ENCODE measurements at places on chromosomes 4 and X. TPM values are rescaled to one million over a fixed set of nuclear protein-coding genes. Genes with fewer than 3 reads are reported as not detected.
A peak's percentile ranks its signal among the peaks of the same experiment; 100 is the strongest.

GRCh38 chr4:3111461-3111860 lies 37.0 kb downstream of the HTT start:
- no peak overlapping the region for H3K4me3 ChIP-seq
- H3K27me3 ChIP-seq: no peaks in the 10 kb centered on the region
- peaks cover 4% of the 10 kb centered on the region for H3K36me3 ChIP-seq
- H3K27ac ChIP-seq: no peak overlapping the region
- DNase-seq: no peak

- H3K27me3 ChIP-seq: no peaks in the 10 kb centered on the region
- no peak overlapping the region for H3K27ac ChIP-seq
- H3K4me3 ChIP-seq: no peak overlapping the region
- no peaks in the 10 kb centered on the region for H3K4me1 ChIP-seq
These were observed 182.5 kb upstream of the ARX start for GRCh38 chrX:25198253-25198652.

DNA sequence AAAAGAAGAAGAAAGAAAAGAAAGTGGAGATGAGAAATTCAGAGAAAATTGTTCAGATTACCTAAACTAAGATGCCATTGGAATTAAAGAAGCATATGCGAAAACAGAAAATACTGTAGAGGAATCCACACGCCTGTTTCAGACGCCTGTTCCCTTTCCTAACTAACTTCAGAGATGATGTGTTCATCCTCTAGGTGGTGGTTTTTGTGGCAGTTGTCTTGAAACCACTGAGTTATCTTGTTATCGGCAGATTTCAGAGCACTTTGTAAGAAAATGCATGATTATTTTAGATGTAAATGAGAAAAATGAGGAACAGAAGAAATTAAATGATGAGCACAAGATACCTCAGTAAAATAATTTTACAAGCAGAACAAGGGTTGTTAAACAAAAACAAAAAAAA lies 48.3 kb downstream of the FUNDC1 start:
- no peak overlapping the region for H3K27ac ChIP-seq
- peaks cover 36% of the 10 kb centered on the region for H3K27me3 ChIP-seq
- no peak overlapping the region for H3K4me3 ChIP-seq
- no peaks in the 10 kb centered on the region for H3K36me3 ChIP-seq
- peak; percentile 2 for DNase-seq

DNA sequence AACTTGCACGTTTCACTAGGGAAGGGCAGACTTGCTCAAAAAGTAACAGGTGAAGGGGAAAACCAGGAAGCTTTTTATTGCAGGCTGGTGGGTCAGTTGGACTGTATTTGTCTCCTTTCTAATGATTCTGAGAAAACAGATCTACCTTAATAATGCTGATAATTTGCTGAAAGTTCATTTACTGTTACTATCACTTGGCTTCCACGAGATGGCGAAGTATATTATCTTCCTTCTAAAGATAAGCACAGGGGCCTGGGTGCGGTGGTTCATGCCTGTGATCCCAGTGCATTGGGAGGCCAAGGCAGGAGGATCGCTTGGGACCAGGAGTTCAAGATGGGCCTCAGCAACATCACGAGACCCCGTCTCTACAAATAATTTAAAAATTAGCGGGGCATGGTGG lies 16.4 kb downstream of the CCKAR start:
- H3K4me1 ChIP-seq: no peaks in the 10 kb centered on the region
- H3K36me3 ChIP-seq: no peaks in the 10 kb centered on the region
- peaks cover 7% of the 10 kb centered on the region for H3K27me3 ChIP-seq
- DNase-seq: no peak

- H3K27ac ChIP-seq: peak overlapping the region; percentile 43
- peaks cover 52% of the 10 kb centered on the region for H3K4me1 ChIP-seq
- no peak for DNase-seq
- H3K36me3 ChIP-seq: peaks cover 2% of the 10 kb centered on the region
- no peaks in the 10 kb centered on the region for H3K27me3 ChIP-seq
These were observed 51.9 kb upstream of the TADA2B start for GRCh38 chr4:6991249-6991648.

DNA sequence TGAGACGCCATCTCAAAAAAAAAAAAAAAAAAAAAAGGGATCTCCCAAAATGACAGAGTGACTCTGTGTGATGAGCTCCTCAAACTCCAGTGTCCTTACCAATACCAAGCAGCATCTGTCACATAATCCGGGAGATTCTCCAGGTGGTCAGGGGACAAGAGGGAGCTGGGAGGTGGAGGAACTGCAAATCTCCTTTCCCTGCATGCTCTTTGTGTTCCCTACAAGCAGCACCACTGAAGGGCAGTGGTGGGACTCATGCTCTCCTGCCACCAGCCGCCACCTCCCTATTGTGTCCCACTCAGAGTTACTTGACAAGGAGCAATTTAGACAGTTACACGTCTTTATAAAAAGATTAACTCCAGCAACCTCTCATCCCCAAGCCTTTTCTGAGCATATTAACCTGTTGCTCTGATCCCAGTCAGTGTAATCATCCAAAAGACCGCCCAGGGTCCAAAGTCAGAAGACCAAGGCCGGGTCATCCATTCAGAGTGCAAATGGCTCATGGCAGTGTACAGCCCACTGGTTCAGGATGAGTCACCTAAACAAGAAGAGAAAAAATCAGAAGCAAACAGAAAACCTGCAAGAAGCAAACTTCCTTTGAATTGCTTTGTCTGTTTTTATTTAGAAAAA lies 23.6 kb downstream of the MGST2 start:
- H3K36me3 ChIP-seq: peaks cover 3% of the 10 kb centered on the region
- peaks cover 7% of the 10 kb centered on the region for H3K4me1 ChIP-seq
- no peaks in the 10 kb centered on the region for H3K27me3 ChIP-seq
- no peak overlapping the region for H3K4me3 ChIP-seq

DNA sequence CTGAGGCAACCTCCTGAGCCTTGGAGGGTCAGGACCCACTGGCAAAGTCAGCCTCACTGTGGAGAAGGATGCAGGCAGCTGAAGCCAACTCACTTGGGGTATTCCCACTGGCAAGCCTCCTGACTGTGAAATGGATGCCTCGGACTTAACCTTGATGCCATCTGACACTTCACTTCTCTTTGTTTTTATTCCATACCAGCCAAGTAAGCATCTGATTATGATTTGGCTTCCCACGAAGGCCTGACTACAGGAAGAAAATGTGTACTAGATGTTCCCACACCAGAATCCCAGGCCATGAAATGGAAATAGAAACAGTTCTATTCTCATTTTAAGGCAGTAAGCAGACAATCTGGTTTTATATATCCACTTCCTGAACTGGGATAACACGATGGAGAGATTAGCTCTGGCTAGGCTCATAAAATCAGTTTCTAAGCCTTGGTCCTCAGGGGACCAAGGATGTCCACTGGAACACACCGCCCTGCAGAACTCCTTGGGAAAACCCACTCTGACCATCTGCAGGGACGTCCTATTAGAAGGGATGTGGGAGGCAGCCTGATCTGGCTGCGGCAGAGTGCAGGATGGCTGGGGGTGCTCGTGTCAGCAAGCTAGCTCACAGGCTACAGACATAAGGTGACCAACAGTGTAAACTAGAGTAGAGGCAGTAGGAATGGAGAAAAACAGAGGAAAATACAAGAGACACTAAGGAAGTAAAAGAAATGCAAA lies 89.3 kb downstream of the TSPAN5 start:
- no peaks in the 10 kb centered on the region for H3K36me3 ChIP-seq
- H3K27me3 ChIP-seq: no peaks in the 10 kb centered on the region
- no peak for DNase-seq
- H3K4me3 ChIP-seq: no peak overlapping the region

GRCh38 chr4:80259012-80259411 lies 7.5 kb upstream of the FGF5 start:
- DNase-seq: no peak
- no peak overlapping the region for H3K27ac ChIP-seq
- peaks cover 53% of the 10 kb centered on the region for H3K27me3 ChIP-seq
- H3K4me3 ChIP-seq: no peak overlapping the region

GRCh38 chr4:84146300-84146959 lies 352.7 kb downstream of the NKX6-1 start:
- H3K4me3 ChIP-seq: no peak overlapping the region
- no peaks in the 10 kb centered on the region for H3K27me3 ChIP-seq
- no peak for DNase-seq
- no peak overlapping the region for H3K27ac ChIP-seq
- no peaks in the 10 kb centered on the region for H3K36me3 ChIP-seq

GRCh38 chr4:7227008-7227407 lies 34.7 kb downstream of the SORCS2 start:
- no peak for DNase-seq
- H3K27me3 ChIP-seq: no peaks in the 10 kb centered on the region
- H3K36me3 ChIP-seq: no peaks in the 10 kb centered on the region

DNA sequence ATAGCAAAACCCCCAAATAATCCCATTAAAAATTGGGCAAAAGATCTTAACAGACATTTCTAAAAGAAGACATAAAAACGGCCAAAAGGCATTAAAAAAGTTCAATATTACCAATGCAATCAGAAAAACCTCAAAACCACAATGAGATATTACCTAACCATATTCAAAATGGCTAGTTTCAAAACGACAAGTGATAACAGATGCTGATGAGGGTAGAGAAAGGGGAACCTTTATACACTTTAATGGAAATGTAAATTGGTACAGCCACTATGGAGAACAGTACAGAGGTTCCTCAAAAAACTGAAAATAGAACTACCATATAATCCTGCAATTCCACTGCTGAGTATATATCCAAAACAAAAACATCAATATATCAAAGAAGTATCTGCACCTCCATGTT lies 6.2 kb downstream of the AADAT start:
- H3K27ac ChIP-seq: no peak overlapping the region
- no peak overlapping the region for H3K4me3 ChIP-seq
- no peak for DNase-seq
- H3K36me3 ChIP-seq: peaks cover 2% of the 10 kb centered on the region

DNA sequence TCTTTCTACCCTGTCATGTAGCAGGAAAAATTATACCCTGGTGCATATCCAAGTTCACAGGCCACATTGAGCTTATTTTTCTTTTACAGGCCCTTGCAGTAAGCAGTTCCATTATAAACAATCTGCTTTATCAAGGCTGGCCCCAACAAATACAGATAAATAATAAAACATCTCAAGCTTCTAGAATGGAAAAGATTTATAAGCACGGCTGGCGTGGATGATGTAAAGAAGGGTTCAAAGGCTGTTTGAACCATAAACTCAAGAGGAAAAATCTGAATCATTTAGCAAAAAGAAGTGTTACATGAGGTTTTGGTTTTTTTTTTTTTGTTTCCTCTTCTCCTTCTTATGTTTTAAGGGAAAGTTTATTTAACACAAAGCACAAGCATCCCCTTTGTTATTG lies 109.7 kb downstream of the UNC5C start:
- no peak overlapping the region for H3K27ac ChIP-seq
- H3K27me3 ChIP-seq: no peaks in the 10 kb centered on the region
- H3K4me1 ChIP-seq: no peaks in the 10 kb centered on the region
- H3K36me3 ChIP-seq: no peaks in the 10 kb centered on the region

DNA sequence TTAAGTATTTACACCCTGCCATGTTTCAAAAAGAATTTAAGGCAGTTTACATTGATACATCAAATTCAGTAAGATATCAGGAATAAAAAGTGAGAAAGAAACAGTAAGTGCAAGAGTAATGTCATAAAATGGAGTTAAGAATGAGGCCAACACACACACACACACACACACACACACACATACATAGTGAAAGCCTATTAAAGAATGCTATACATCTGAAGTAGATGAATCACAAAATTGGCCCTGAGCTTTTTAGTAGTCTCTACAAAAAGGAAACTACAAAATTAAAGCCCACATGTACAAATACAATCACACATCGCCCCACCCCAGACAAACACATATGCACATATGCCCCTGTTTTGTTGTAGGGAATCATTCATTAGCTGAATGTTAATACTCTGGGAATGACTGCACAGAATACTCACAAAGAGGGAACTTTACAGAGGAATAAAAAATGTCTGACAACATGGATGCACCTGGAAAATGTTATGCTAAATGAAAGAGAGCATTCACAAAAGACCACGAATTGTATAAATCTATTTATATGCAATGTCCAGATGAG lies 428.8 kb downstream of the IL15 start:
- peaks cover 6% of the 10 kb centered on the region for H3K4me1 ChIP-seq
- no peak overlapping the region for H3K27ac ChIP-seq
- no peak overlapping the region for H3K4me3 ChIP-seq
- peaks cover 36% of the 10 kb centered on the region for H3K36me3 ChIP-seq

- no peaks in the 10 kb centered on the region for H3K4me1 ChIP-seq
- no peak overlapping the region for H3K27ac ChIP-seq
- peaks cover 18% of the 10 kb centered on the region for H3K27me3 ChIP-seq
- DNase-seq: no peak
These were observed 12.8 kb upstream of the SERTM2 start for GRCh38 chrX:111498538-111499103.

DNA sequence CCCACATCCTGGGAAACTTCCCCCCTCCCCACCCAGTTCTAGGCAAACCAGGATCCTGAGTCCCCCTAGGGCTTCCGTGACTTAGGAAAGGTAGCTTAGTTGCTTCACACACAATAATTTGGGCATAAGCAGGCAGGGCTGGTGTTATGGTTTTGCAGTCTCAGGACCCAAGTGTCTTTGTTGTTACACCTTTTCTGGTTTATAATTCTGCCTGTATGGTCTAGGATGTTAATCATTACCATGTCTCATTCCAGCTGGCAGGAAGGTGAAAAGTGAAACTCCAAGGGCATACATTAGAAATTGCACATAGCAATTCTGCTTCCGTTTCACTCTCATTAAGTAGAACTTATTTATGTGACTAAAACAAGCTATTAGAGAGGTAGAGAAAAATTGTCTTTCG lies 16.8 kb downstream of the UGT8 start:
- H3K36me3 ChIP-seq: no peaks in the 10 kb centered on the region
- peaks cover 5% of the 10 kb centered on the region for H3K27me3 ChIP-seq
- no peak overlapping the region for H3K27ac ChIP-seq
- DNase-seq: no peak

AFF2 gene
- total RNA-seq: 2.8 TPM

ITM2A gene
- total RNA-seq: 67.6 TPM

POU3F4 gene
- not detected for total RNA-seq

MAGEA12 gene
- total RNA-seq: not detected

Measured in activated T-cell treated with anti-CD3 and anti-CD28 coated beads, Interleukin-2, amount 50 U/mL, for 72 hours (primary cell).